Stimulated activated CD4-positive, alpha-beta T cell treated with anti-CD3 and anti-CD28 coated beads, Interleukin-4, amount 100 ng/mL, for 1 hour (primary cell): ENCODE measurements at places on chromosomes 4 and X.

GRCh38 chr4:97238956-97239666 is 904.2 kb downstream of the STPG2 start:
- DNase-seq, result no peak

GRCh38 chr4:749698-750666 is 44.4 kb downstream of the PCGF3 start:
- no peak for DNase-seq

GRCh38 chrX:96985046-96985445 is 101.3 kb downstream of the RPA4 start:
- DNase-seq, result no peak

- DNase-seq, result no peak
Observed at GRCh38 chrX:12751887-12752286, 39.3 kb upstream of the PRPS2 start.

GRCh38 chrX:123324625-123325024 is 140.5 kb downstream of the GRIA3 start:
- no peak for DNase-seq

GRCh38 chr4:8323947-8324555 is 54.5 kb downstream of the HTRA3 start:
- no peak for DNase-seq

GRCh38 chr4:6556263-6556662 is 18.7 kb upstream of the MAN2B2 start:
- DNase-seq, result no peak

- no peak for DNase-seq
Observed at GRCh38 chr4:57989430-57989829, 879.2 kb upstream of the IGFBP7 start.

DNA sequence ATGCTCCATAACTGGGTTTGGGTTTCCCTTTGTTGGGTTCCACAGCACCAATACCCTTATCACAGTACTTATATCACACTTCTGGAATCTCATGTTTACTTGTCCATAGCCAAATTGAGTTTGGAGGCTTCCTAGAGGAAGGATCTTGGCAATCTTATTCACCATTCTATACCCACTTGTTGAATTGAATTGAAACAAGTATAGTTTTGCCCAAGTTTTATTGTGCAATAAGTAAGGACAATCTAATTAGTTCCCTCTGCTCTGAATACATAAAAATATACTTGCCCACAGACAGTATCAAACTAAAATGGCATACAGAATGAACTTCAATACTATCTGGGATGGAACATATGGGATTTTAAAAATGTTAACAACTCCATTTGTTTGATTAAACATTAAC is 40.3 kb downstream of the SEC31A start:
- no peak for DNase-seq

DNA sequence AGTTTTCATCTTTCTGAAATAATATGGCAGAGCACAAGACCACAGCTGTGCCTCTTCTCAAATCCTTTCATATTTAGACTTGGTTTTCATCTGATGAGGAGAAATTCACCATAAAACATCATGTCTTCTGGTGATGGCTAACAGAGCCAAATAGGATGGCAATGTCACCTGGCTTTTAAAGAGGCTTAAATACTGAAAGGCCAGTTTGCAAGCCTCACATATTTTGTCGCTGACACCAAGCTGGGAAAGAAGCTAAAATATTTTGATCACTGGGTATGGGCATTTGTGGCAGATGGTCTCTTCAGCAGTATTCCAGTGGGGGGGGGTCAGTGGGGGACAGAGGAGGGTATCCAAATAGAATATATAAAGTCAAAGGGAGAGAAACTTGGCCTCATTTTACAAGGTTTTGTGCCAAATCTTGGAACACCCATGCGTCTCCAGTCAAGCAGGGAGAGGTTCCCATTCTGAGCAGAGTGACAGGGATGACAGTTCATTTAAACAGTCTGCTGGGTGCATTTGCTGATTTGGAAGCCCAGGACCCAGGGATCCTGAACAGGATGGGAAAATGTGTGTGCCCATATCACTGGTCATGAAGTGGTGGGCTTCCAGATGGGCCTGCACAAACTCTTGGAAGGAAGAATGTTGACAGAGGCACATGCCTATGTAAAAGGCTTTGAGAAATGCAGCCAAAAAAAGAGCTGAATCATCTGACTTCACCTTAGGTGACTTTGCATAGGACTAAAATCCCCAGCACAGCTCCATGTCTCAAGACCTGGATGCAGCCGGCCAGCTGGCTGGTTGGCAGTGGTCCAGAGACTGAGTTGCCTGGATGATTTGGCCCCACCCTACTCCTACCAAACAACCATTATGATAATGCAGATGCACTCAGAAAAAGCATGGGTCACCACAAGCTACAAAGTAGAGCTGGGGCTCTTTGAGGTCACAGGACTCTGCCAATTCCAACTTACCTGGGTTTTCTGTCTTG is 484.4 kb upstream of the NR3C2 start:
- no peak for DNase-seq

DNA sequence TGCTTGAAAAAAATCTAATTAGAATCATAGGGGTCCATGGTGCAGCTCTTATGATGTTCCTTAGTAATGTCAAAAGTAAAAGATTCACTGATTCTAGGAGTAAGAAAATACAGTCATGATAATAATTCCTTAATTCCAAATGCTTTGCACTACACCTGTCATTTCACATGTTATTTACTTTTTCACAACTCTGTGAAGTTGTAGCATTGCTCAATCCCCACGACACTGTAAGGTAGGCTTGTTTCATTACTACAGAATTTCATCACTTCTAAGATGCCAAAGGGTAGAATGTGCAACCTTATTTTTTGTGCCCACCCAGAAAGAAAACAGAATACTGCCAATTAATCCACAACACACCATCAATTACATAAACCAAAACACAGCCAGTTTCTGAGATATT is 46.1 kb upstream of the LNX1 start:
- no peak for DNase-seq

- no peak for DNase-seq
Observed at GRCh38 chr4:163554870-163555465, 60.5 kb downstream of the TMA16 start.

DNA sequence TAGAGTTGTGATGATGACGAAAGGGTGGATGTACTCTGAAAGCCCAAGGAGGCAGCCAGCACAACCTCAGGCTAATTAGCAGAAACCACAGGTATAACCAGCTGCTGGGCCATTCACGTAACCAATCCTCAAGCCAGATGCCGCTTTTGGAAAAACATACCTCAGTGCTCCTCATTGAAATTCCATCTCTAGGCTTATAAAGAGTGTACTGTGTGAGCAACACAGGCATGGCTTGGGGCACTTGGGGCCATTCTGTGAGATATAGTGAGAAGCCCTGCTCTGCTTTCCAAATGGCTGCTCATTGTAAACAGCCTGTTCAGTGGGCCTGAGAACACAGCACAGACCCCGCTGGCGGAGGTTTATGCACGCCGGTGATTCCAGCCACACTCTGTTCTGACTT is 182.1 kb upstream of the HHIP start:
- no peak for DNase-seq

DNA sequence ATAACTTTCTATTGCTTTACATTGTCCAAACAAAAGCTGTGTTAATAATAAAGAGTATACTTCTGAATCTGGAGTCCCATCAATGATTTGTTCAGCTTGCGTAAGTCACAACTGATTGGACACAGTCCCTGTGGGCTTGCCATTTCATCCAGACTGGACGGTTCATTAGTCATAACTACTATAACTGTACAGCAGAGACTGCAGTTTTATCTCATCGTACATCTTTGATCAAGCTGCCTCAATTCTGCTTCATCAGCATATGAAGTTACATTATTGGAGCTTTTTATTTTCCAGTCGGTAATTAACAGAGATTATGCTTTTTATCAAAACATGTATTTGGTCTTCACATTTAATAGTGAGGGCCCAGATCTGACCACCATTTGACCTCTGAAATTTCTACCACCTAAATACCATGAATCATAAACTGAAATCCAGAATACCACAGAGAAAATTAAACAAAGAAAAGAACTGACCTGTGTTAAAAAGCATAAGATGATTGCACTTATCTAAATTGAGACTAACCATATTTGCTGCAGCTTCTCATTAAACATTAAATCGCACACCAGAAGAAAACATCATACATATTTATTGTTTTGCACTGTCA is 12.5 kb upstream of the MAB21L2 start:
- DNase-seq, result no peak

GRCh38 chrX:149881081-149881711 is at the start of gene MAGEA8:
TSS of gene MAGEA8 (plus strand) at chrX:149881183. CDS start at chrX:149884273, 3,090 bp downstream.
- no peak for DNase-seq
